GM12878 (cell line): ENCODE measurements at places on chromosomes 1 and 21. TPM values are rescaled to one million over a fixed set of nuclear protein-coding genes. Genes with fewer than 3 reads are reported as not detected.
A peak's percentile ranks its signal among the peaks of the same experiment; 100 is the strongest.

- no peak for DNase-seq
Observed at GRCh38 chr1:36743286-36744005, 260.7 kb upstream of the CSF3R start.

GRCh38 chr1:58762806-58763205, 21.0 kb downstream of the JUN start:
- no peak for DNase-seq

DNA sequence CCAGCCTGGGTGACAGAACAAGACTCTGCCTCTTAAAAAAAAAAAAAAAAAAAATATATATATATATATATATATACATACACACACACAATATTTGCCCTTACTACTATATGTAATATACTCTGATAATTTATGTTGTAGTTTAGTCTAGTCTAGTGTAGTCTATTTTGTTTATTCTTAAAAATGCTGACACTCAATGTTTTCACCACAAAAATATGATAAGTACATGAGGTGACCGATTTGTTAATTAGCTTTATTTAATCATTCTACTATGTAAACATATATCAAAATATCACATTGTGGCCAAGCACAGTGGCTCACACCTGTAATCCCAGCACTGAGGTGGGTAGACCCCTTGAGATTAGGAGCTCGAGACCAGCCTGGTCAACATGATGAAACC, 19.8 kb upstream of the ZNF362 start:
- no peak for DNase-seq

DNA sequence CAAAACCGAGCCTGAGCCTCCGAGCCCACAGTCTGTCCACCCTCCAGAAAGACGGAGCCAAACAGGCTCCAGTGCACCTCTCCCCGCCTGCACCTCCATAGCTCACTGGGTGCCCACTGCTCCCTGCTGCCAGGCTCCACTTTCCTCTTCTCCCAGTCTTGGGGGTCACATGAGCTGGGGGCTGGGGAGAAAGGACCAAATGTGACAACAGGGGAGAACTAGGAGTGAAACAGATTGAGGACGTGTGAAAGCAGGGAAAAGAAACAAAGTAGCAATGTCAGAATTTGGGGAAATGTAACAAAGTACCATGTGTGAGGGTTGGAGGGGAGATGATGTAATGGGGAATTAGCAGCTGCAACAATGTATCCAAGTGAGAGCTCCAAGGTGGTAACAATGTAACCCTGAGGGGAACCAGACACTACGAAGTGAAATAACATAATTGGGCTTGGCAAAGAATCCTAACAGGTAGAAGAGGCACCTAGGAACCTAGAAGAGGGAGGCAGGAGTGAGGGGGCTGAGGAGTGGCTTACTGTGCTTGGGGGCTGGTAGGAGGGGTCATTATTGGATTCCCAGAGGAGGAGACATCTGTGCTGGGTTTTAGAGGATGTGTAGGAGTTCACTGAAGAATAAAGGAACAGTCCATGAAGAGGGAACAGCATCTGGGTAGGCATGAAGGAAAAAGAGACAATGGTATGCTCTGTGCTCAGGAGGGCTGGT, 12.5 kb downstream of the SDC3 start:
- no peak for DNase-seq

DNA sequence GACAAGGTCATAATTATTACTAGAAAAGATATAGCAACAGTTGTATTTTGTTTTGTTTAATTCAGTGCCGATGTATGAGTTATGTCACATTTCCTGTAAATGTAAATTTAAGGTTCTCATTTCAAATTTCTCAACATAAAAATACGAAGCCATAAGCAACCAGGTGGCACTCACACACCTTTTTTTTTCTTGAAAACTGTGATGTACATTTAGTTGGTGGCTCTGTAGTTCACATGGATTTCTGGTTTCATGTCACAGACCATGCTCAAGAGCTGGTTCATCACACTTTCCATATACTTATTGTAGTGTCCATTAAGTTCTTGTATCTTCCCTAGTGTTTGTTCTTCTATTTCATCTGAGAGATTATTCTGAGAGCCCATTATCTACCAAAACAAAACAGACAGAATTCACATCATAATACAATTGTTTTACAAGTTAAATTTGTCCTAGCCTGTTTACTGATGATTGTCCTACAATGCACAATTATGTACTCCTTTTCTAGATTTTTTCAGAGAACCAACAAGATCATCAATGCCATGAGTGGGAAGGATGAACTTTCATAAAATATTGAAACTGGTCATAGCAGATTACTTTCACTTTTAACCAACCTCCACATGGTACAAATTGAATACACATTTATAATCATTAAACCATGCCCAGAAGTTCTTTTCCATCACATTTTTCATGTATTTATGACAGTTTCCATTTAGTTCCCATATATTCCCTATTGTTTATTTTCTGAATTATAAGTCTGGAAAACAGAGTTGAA, 17.1 kb downstream of the ATP6V1G3 start:
- no peak for DNase-seq

GRCh38 chr1:17582124-17582774, 42.8 kb downstream of the ARHGEF10L start:
- DNase-seq = no peak

DNA sequence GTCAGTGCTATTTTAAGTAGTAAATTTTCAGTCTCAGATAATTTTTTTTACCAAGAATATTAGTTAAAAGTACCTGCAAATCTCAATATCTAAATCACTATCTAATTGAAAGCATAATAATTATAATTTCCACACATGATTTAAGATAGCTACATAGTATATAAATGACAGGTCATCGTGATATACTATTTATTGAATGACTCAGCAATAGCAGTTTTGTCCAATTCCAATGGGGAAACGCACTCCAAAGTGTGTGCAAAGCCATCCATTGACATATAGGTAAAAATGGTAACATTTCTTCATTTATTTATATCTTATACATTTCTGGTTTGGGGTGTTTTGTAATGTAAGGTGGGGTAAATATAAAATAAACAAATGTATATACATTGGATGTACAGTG, 19.5 kb downstream of the ADGRL4 start:
- no peak for DNase-seq

- DNase-seq = peak; percentile 71
Observed at GRCh38 chr21:43916691-43917514, 51.9 kb downstream of the AGPAT3 start.

- no peak for DNase-seq
Observed at GRCh38 chr1:113488576-113489177, 98.4 kb downstream of the MAGI3 start.

- DNase-seq = no peak
Observed at GRCh38 chr1:233342086-233342485, 14.6 kb downstream of the MAP3K21 start.

GRCh38 chr1:8818325-8818775, 910 bp upstream of the RERE start:
- DNase-seq = no peak

DNA sequence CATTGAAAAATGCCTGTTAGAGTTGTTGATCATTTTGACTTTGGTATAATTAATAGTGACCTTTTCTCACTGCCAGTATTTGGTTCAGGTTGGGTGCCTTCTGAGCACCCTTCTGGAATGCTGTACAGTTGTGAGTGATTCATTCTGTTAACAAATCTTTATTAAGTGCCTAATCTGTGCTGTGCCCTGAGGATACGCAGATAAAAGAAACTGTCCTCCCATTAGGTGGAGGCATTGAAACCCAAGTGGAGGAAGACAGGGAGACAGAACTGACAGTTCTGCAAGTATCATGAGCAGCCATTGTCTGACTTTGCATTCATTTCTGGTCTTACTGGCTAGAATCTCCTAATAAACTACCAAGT, 76.1 kb upstream of the ZNF326 start:
- no peak for DNase-seq

DNA sequence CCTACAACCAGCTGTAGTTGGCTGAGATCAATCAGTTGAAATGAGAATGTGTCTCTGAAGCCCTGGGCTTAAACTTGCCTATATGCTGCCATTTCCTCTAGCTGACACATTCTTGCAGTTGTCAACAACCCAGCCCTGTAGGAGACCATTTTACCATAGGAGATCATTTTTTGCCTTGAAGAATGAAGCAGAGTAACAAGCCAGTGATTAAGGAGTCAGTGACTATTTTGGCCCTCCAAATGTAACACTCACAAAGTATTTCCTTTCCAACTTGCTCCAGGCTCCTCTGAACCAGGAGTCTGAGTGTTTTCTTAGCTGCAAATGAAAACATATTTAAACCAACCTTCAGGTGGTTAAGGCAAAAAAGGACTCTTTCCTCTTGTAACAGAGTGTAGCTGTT, 183.5 kb downstream of the ZZZ3 start:
- DNase-seq = no peak

DNA sequence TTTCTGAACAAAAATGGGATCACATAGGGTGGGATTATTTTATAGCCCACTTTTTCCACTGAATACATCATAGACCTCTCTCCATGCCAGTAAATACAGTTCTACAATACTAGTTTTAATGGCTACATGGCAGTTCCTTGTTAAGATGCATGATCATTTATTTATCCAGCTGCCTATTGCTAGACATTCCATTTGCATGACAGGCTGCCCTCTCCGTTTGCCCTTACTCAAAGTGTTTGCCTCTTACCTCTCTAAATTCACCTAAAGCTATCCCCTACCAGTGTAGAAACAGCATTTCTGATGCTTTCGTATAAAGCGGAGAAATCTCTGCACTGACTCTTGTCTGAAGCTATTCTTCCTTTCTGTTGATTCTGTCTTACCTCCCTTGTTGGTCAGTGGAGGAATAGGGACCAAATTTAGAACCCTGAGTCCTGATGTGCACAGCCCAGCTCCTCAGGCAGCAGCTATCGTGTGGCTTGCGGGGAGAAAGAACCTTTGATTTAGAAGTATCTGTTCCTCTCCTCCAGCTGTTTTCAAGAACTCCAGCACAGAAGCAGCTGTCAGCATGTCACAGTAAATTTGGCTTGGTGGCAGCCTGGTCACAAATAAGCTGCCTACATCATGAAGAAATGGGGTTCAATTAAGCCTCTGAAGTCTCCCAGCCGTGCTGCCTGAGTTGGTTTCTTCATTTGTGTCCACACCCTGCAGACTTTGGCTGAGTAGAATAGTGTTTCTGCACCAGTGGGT, 337.3 kb downstream of the PRDM2 start:
- DNase-seq = no peak

- DNase-seq = no peak
Observed at GRCh38 chr1:171595324-171595723, 26.7 kb upstream of the MYOCOS start.

SYDE2 gene
- 0.87 and 1.1 TPM in 2 replicates for polyA plus RNA-seq

RHEX gene
- 3.1 and 3.5 TPM in 2 replicates for polyA plus RNA-seq

TMEM269 gene
- polyA plus RNA-seq = 0.26 TPM in 1 of 2 replicates, not detected in the other

GSTM5 gene
- polyA plus RNA-seq = 0.20 TPM in 1 of 2 replicates, not detected in the other

SLC35F3 gene
- polyA plus RNA-seq = 5.3 and 6.1 TPM in 2 replicates

DNAJC28 gene
- polyA plus RNA-seq = 0.29 TPM in 1 of 2 replicates, not detected in the other

OR2M7 gene
- polyA plus RNA-seq = not detected in 2 replicates
